ENCODE measurements at places on chromosomes 7 and 10.

DNA sequence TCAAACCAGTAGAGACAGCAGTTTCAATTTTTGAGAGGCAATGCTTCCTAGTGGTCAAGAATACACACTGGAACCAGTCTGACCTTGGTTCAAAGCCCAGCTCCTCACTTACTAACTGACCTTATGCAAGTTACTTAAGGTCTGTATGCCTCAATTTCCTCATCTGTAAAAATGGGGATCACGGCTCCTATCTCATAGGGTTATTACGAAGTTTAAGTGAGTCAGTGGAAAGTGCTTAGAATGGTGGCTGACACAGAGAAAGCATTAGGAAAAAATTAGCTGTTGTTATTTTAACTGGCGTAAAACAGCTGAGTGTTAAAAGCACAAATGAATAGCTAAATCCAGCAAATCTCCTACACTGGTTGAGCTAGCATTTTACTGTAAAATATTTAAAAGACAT is 162.4 kb upstream of the LAMB4 start:
- no peak for DNase-seq

DNA sequence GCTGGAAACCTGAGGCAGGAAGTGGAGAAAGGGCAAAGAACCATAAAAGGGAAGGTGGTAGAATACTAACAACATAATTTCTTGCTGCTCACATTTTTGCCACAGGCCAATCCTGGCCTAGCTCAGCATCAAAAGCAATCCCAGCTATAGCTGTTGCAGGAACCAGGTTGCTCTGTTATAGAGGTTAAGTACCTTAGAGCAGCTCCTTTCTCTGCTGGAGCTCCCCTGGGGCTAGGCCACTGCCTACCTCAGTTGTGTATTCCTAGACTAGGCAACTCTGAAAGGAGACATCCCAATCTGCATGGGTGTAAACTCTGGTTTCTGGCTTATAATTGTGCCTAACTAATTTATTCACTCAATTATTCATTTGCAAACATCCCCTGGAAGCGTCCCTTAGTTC is 108.4 kb downstream of the ZNF365 start:
- DNase-seq = no peak

GRCh38 chr7:88437132-88437531 is 130.4 kb upstream of the STEAP4 start:
- DNase-seq = no peak

DNA sequence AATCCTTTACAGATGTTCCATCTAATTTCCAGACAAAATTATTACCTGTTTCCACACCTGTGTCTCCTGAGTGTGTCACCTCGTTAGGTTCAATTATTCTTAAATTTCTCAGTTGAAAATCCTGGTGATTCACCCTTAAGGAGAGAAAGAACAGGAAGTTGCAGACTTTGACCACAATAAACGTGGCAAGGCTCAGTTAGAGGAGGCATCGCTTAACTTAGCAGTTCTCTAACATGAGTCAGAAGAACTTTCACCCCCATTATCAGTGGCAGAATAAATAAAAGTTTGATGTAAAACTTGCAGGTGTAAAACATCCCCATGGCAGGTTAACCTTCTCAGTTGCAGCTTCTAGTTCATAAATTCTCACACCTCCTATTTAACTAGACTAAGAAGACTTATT is 8.3 kb downstream of the XPNPEP1 start:
- peak; percentile 13 for DNase-seq

DNA sequence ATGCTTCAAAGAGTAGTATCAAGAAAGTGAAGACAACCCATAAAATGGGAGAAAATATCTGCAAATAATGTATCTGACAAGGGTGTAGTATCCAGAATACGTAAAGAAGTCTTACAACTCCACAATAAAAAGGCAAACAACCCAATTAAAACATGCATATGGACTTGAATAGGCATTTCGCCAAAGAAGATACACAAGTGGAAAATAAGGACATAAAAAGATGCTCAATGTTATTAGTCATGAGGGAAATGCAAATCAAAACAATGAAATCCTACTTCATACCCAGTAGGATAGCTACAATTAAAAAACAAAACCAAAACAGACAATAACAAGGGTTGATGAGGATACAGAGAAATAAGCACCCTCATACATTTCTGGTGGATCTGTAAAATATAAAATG is 79.2 kb downstream of the NUDCD3 start:
- no peak for DNase-seq

- no peak for DNase-seq
Observed at GRCh38 chr10:129968020-129968852, 4.2 kb upstream of the EBF3 start.

- DNase-seq = no peak
Observed at GRCh38 chr7:110774071-110774470, 316.9 kb upstream of the LRRN3 start.

DNA sequence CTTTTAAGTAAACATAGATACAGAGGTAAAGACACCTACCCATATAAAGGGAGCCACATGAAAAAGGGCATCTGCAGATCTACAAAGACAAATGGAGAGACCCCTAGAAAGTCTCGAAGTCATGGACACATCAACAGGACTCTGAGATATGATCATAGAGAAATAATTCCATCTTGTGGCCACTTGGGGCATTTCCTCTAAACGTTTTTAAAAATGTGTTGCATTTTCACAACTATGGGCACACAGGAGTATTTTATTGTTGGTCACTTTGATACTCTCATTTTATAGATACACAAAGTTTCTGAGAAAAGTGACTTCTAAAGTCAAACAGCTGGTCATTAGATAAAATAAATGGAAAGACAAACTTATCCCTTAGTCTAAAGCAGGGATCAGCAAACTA is 87.1 kb downstream of the CRTAC1 start:
- no peak for DNase-seq

DNA sequence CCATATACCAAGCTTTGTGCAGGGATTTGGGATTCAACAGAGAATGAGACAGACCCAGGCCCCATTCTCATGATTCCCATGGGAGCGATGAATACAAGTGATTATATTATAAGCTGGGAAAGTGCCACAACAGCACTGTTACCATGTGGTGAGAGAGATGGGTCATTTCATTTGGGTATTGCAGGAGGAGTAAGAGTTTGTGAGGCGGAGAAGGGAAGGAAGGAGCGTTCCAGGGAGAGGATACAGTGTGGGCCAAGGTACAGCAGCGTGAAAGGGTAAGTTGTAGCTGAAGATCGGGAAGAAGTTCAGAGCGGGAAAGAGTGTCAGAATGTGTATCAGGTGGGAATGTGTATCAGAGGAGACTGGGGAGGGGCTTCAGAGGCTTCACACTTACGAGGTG is 38.5 kb downstream of the GOLGA7B start:
- no peak for DNase-seq

DNA sequence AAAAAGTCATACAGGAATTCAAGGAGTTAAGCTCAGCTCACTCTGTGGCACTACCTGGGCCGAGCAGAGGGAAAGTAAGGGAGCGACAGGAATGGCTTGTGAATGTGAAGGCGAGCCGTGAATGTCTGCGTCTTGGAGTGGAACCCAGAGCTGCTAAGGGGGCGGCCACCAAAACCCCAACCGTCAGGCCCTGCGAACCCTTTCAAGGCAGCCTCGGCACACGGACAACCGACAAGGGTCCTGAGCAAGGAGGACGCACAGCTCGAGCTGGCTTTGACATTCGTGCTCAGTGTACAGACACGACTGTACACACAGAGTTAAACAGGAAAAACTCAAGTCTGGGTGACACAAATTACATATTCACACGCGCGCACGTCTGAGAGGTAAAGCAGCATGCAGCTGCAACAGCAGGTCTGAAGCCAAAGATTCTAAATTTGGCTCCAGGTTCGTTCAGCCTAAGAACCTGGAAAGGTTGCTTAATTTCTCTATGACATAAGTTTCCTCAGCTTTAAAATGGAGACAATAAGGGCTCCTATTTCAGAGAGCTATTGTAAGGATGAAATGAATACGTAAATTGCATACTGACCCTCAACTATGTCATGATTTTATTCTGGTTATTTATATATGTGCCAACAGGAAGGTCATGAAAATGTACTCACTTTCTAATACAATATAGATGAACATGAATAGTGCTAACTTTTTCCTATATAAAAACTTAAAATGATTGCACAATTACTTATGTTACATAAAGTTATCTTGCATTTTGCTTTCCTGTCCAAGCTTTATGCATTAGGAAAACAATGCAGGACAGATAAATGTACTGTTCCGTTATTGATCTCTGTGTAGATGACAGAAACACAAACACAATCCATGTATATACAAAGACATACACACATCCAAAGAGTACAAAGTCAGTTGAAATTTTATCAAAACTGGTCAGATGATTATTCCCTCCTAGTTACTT is 192.9 kb downstream of the ZMYND11 start:
- no peak for DNase-seq

- DNase-seq = no peak
Observed at GRCh38 chr10:31669357-31669756, 259.3 kb downstream of the ARHGAP12 start.

GRCh38 chr7:617614-618538 is 98.2 kb upstream of the PDGFA start:
- DNase-seq = no peak

Measured in stimulated activated CD8-positive, alpha-beta memory T cell treated with anti-CD3 and anti-CD28 coated beads, Interleukin-4, amount 100 ng/mL, for 1 hour (primary cell).